ENCODE measurements at places on chromosomes 11 and 22.

- DNase-seq, result no peak
Measured at GRCh38 chr22:30276039-30276438, 9.4 kb upstream of the OSM start.

- DNase-seq, result no peak
Measured at GRCh38 chr11:110475671-110476070, 45.9 kb downstream of the FDX1 start.

DNA sequence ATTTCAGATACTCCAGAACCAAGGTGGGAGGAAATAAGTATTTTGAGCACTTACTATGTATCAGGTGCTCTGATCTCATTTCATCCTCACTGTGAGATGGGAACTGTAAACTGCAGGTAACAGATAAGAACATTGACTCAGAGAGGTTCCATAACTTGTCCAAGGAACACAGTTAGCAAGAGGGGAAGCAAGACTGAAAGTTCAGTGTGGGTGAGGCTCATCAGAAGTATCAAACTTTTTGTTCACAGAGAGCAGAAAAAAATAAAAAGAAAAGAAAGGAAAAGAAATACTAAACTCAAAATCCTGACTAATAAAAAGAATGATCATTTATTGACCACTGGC lies 37.1 kb downstream of the RAB30 start:
- DNase-seq, result no peak

DNA sequence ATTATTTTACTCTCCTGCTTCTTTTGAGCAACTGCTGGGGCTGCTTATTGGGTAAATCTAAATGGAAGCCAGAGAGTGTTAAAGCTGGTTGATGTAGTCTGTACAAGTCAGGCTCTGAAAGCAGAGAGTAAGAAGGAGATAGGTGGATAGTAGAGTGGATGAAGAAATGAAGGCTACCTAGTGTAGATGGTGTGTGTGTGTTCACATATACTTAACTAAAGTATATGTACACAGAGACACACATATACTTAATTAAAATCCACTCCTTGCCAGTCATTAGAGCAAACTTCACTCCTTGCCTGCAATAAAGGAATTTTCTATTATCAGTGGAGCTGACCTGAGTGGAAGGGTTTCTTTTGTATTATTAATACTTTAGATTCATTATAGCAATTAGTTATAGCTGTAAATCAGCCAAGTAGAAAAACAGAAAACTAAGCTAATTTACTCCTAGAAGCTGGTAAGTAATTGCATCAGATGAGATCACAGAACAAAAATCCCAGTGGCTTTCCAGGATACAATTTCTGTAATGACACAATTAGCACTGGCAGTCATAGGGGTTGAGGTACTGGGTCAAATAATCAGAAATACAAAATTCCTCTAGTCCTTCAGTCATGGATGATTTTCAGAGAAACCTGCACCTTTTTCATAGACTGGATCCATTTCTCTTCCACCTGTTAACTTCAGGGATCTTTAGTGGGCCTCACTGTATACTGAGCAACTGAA lies 40.7 kb upstream of the CCDC179 start:
- DNase-seq, result no peak

GRCh38 chr11:12195768-12196167 lies 85.4 kb downstream of the MICAL2 start:
- peak; percentile 19 for DNase-seq

DNA sequence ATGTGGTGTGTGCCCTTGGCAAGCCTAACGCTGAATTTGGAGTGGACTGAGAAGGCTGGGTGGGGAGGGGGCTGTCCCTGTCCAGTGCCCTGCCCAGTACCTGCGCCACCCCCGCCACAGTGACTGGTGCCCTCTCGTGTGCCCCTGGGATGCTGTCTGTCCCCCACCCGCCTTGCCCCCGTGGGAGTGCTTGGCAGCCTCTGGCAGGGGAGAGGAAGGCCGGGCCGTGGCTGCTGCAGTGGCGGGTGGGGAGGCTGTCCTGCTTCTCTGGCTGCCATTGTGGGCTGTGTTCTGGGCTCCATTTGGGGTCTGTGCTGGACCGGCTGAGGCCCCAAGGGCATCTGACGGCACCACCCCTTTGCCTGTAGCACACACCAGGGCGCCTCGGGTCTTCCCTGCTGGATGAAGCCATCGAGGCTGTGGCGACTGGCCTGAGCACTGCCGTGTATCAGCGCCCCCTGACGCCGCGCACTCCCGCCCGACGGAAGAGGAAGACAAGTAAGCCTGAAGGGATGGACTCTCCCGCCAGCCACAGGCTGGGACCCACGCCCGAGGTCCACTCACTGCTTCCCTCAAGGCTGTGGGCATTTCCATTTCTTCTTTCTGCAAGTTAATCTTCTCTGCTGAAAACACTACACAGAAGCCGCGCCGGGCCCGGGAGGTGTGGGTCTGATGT lies 17.6 kb downstream of the IRF7 start:
- DNase-seq, result no peak

DNA sequence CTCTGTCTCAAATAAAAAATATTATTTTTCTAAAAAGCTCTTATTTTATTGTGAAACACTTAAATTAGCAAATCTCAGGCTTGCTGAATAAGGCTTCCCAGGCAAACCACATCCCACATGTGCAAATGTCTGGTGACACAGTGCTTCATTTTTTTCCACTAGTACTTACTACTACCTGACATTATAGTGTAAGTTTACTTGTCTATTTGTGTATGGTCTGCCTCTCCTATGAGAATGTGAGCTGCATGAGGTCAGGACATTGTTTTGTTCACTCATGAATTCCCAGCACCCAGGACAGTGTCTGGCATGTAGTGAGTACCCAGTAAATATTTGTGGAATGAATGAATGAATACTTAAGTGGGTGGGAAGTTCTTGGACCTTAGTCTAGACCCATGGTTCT lies 103.1 kb downstream of the PTPRJ start:
- DNase-seq, result no peak

DNA sequence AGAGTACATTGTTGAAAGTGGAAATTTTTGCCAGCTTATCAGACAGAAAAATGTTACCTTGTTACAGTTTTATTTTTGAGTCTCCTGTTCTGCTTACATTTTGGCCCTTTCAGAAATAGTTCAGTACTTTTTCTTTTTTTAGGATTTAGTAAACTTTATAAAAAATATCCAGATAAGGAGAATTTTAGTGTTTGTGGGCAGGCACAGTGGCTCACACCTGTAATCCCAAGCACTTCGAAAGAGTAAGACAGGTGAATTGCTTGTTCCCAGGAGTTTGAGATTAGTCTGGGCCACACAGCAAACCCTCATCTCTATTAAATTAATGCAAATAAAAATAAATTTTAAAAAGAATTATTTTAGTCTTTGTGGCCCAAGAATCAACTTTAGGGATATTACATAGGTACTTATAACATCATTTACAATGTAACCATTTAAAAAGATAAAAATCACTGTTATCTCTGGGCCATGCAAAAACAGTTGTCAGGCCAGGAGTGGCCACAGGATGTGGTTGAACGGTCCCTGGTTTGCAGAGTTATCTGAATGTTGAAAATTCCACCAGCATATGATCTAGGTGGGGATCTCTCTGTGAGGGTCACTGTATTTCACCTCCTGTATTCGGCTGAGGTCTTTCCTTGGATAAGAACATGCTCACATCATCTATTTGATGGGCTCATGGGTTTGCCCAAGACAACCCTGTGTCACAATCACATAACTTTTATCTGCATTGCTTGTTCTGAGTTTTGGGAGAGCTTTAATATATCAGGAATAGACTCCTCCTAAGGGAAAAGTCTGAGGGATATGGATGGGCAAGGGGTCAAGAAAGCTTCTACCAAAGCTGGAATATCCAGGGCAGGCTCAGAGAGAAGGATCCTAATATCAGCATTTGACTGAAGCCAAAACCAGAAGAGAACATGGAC lies 91.5 kb downstream of the GGTLC2 start:
- no peak for DNase-seq

DNA sequence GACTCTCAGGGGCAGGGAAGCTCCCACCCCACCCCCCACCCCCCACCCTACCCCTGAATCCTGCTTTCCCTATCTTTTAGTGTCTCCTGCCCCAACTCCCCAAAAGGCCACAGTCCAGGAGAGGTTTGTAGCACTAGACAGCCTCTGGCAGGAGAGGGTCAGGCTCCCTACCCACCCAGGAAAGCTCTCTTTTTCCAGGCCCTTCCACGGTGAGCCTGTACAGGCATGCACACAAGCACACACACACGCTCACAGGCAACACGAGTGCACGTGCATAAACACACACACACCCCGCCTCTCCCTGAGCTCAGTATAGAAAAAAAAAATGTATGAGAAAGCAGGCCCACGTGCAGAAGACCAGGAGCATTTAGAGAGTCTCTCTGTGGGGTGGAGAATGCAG lies 414.0 kb downstream of the MN1 start:
- DNase-seq, result no peak

DNA sequence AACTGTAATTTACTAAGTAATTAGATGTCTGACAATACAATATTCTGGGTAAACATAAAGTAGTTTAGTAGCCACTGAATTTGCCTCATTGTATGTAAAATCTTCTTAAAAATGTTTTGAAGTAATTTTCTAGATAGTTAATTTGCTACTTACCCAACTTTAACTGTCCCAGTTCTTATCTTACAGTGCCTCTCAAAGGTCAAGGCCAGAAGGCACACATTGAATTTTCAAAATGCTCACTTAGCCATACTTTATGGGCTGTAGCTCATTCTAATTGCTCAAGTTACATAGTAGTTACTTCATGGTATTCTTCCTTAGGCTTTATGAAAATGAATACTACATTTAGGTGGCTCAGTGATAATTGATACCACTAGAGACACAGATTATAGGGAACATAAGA lies 666.6 kb downstream of the CNTN5 start:
- DNase-seq, result no peak

DNA sequence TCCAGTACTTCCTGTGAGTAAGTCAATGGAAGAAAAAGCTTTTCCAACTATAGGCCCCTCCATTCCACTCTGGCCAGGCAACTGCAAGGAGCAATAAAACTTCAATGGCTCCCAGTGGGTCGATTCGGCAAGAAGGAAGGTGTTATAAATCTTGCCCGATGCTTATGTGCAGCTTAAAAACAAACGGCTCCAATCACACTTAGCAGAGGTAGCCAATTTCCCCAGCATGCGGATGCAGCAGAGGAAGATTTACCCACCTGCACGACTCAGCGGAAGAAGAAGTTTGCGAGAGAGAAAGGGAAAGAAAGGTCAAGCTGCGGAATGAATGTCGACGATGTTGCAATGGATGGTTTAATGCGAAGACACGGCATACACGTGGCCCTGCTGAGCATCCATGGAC lies 141.5 kb downstream of the OPCML start:
- DNase-seq, result no peak

DNA sequence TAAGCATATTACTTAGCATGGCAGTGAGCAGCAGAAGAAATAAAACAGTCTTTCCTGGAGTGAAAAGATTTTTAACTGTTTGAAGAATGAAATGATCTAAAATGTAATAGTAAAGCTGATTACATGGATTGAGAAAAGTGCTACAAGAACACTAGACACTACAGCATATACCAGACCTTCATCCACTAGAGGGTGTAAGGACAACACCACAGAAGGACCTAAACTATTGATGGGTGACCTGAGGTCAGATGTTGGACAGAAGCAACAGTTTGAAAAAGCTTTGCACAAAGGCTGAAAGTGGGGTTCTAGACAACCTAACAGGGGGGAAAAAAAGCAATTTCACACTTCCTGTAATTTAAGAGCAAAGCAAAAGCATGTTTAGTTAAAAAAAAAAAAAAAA lies 97.7 kb downstream of the RBFOX2 start:
- DNase-seq, result no peak

- no peak for DNase-seq
Measured at GRCh38 chr22:48959496-48959895, 868.2 kb downstream of the BRD1 start.

GRCh38 chr11:80432057-80432456 lies 991.2 kb upstream of the TENM4 start:
- no peak for DNase-seq

- no peak for DNase-seq
Measured at GRCh38 chr11:1876361-1877063, 15.2 kb downstream of the PRR33 start.
